DMS79 (cell line): ENCODE measurements at places on chromosomes 13 and 19.

DNA sequence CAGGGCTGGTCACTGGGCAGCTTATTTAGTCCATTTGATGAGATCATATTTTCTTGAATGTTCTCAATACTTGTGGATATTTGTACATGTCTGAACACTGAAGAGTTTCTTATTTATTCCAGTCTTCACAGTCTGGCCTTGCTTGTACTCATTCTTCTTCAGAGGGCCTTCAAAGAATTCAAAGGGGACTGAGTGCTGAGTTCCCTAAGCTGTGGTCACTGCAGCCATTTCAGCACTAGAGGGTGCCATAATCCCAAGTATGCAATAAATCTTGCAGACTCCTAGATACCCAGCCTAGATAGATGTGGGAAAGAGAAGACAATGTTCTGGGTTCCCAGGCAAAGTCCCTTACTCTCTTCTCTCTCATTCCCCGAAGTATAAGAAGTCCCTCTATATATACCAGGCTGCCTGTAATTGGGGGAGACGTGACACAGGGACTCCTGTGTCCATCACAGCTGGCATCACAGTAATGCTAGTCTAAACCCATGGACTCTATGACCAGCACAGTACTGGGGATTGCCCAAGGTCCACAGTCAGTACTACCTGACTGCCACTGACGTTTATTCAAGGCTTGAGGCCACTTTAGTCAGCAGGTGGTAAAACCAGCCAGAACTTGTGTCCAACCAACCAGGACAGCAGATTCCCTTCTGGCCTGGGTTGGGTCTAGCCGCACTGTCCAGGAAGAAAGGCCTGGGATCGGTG, 8.9 kb upstream of the VN1R1 start:
- no peak for DNase-seq

- peak; percentile 48 for DNase-seq
Measured at GRCh38 chr13:32883474-32883873, 132.7 kb upstream of the KL start.

DNA sequence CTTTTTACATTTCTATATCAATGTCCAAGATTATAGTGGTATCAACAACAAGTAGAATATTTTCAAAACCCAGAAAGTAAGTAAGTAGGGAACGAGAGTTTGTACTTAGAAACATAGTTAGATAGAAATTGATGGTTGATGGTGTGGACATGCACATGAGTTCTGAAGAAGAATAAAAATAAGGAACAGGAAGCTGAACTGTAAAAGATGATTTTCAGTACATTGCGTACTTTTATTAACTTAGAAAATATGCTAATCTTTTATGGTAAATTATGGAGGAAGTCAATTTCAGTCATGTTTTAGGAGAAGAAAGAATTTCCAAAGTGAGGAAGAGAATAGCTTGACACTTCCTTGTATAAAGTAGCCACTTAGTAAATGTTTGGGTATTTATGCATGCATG, 12.3 kb upstream of the GPR18 start:
- no peak for DNase-seq

- no peak for DNase-seq
Measured at GRCh38 chr13:74867460-74867859, 614.5 kb downstream of the TBC1D4 start.

DNA sequence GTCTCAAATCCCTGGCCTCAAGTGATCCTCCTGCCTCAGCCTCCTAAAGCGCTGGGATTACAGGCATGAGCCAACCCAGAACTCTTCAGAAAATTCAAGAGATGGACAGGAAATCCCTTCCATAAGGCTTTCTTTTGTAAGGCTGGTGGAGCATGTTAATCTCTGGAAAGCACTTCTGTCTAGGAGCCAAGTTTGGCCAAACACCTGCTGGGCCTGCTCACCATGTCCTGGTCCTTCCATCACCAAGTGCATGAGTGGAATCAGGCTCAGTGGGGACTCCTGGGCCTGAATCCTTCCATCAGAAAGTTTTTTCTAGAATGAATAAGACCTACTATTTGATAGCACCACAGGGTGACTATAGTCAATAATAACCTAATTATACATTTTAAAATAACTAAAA, 148.0 kb downstream of the DCLK1 start:
- no peak for DNase-seq

DNA sequence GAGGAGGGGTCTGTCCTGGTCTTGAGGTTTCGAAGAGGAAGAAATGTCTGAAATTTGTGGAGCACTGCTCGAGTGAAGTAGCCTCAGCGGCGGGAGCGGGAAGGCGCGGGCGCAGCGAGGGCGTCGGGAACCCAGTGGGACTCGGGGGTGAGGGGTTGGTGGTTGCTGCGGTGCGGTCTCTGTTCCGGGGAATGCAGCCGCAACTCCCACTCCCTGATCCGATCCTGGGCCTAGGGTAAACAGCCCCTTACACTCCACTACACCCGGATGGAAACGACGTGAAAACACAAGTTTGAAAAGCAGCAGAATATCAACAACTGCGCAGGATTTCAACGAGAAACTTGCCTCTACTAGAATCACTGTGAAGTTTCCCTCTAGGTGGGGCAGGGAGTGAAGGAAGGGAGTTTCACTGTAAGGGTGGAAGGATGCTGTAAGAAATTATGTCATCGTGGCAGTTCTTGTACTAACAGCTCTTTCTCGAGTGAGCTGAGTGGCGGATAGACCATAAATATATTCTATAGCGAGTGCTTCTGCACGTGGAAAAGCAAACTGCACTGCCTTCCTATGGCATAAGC, 2.0 kb upstream of the KLF12 start:
- no peak for DNase-seq

GRCh38 chr19:7104747-7105447, 35.4 kb downstream of the ZNF557 start:
- no peak for DNase-seq

DNA sequence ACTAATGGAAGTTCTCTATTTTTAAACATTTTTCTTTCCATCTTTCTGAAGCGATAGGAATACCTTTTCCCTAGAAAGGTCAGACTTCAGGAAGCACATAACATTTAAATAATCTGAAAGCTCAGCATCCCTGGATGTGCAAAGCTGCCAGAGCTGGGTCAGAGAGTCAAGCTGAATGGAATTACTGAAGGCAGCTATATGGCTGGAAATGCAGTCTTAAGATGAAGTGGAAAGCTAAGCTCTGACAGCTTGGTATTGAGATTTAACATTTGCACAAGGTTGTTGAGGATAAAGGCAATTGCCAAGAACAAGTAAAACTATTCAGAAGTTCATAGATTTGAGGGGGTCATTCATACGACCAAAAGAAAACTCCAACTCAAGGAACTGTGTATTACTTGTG, 28.8 kb downstream of the HTR2A start:
- DNase-seq = no peak

GRCh38 chr19:10189616-10190015, 5.1 kb downstream of the DNMT1 start:
- no peak for DNase-seq

DNA sequence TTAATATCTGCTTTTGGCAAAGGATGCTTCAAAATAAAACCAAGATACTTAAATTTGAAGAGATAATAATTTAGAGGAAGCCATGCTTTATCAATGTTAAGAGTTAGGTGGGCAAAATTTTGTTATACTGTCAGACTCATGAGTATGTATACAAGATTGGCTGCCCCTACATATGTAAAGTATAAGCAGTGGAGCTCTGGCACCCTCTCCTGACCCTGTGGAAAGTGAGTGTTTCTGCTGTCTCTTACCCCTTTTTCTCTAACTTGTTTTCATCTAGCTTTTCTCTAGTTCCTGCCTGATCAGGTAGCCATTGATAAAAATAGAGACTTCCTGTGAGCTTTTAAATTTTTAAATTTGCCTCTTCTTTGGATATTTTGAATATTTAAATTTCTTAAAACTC, 710.9 kb upstream of the SPRY2 start:
- no peak for DNase-seq

DNA sequence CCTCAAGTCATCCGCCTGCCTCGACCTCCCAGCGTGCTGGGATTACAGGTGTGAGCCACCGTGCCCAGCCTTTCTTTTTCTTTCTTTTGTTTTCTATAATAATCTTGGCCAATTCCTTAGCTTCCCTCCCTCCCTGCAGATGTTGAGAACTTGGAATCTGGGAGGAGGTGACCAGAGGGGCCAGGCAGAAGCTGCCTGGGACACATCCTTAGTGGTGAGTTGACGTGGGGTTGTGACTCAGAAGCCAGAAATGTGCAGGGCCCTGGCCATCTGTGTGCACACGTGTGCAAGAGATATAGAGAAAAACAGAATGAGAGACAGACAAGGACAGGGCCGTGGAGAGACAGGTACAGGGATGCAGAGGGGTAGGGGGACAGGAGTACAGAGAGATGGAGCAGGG, 154.3 kb downstream of the SIPA1L3 start:
- no peak for DNase-seq

- no peak for DNase-seq
Measured at GRCh38 chr13:30895773-30896172, 10.3 kb upstream of the MEDAG start.

GRCh38 chr19:8494158-8494557, 8.3 kb downstream of the PRAM1 start:
- no peak for DNase-seq

- DNase-seq = no peak
Measured at GRCh38 chr19:57025491-57025890, 94.3 kb upstream of the USP29 start.

DNA sequence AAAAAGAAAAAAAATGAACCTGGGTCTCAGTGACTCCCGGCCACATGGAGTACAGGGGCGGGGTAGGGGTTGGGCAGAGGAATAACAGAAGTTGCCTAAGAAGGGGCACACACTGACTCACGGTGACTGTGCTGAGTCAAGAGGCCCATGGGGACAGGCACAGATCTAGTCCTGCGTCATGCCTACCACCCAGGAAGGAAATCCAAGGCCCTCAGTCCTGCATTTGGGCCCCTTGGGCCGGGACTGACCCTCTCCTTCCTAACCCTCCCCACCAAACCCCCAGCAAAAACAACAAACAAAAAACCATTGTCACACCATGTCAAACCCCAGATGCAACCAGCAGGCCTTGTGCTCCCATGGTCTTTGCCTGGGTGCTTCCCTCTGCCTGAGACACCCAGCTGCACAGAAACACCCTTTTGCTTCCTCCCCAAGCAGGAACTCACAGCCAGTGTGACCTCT, 9.6 kb upstream of the NOTCH3 start:
- DNase-seq = no peak

DNA sequence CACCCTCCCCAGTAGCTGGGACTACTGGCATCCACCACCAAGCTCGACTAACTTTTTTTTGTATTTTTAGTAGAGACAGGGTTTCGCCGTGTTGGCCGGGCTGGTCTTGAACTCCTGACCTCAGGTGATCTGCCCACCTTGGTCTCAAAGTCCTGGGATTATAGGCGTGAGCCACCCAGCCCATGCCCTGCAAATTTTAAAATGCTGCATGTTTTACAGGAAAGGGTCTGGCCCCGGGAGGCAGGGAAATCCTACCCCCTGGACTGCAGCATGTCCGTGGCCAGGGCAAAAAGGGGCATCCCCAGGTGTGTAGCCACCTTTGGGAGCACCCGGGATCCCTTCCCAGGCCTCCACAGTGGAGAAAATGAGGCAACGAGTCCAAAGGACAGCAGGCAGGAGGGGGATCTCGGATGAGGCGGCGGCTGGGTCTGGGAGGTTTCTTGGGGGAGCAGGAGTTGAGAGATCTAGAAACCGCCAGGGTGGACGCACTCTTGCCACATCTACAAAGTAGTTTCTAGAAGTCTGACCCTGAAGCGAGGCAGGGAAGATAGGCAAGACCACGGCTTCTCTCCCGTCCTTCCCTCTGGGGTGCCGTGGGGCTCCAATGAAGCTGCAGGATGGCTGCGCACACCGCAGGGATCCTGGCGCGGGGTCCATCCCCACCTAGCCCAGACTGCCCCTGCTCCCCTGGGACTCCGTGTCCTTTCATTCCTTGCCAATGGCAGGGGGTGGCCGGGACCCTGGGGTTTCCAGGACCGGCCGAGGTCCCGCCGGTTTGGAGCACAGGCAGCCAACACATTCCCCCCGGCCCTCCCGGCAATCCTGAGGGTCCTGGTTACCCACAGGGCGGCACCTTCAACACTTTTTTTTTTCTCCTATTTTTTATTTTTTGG, 21.3 kb upstream of the ZBTB7A start:
- no peak for DNase-seq

DNA sequence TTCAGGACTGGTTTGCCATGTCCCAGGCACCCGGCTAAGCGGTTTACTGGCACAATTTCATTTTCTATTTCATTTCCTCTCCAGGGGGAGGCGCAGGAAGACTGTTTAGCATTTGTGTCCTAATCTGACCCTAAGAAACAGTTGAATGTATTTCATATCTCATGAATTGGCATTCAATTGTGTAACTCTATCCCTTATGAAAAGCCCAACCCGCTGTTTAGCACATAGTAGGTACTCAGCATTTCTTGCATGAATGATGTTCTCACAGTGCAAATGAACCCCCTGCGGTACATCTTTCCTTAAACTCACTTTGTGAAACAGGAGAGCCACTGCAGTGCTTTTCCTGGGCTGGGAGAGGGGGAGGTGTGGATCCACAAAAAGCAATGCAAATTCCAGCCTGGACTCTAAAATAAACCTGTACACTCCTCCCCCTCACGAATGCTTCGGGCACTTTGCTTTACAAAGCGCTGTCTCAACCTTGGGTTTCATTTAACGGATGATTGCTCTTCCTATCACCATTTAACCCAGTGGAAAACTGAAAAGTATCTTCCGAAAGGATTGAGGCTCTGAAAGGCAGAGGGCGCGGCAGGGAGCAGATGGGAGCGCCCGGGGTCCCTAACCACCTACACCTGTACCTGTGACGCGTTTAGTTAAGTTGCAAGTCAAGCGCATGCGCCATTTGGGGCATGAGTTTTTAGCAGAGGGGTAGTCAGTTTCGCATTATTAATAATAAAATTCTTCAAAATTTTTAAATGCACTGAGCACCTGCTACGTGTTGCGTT, 1.2 kb upstream of the EEF2 start:
- DNase-seq = peak; percentile 79

DNA sequence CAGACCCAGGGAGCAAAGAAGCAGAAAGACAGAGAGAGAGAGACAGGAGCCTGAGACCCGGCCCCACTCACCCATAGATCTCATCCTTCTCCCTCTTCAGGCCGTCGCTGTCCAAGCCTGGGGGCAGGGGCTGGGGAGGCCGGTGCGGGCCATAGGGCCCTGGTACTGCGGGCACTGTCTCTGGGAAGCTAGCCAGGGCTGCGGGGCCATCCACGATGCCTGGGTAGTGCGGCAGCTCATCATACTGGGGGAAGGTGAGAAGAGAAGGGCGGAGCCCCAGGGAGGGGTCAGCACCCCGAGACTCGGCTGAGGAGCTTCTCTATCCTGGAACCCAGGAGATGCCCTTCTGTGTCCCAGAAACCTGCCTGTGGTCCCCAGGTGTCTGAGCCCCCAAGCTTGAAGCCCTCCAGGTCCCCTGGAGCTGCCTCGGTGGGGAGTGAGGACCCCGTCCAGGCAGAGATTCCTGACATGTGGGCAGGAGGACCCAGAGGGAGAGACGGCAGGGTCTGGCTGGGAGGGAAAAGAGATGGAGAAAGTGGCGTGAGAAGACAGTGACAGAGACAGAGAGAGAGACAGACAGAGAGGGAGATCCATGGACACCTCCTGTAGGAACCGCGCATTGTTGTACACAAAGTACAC, 2.1 kb downstream of the MEIS3 start:
- no peak for DNase-seq

DNA sequence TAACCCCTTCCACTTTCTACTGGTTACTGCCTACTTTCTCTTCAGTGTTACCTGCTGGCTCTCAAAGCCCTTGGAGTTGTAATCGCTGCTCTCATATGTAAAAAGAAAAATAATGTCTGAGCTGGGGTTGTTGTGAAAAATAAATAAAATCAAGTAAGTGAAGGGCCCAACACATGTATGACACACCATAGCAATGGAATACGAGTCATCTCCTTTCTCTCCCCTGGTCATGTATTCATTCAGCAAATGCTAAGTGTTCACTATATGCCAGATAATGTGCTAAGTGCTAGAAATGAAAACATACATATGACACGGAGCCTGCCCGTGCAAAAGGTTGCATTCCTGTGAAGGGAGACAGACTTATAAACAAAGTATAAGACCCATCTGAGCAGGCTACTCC, 535.0 kb downstream of the RFC3 start:
- no peak for DNase-seq
